ENCODE measurements at places on chromosomes 1 and 21.

DNA sequence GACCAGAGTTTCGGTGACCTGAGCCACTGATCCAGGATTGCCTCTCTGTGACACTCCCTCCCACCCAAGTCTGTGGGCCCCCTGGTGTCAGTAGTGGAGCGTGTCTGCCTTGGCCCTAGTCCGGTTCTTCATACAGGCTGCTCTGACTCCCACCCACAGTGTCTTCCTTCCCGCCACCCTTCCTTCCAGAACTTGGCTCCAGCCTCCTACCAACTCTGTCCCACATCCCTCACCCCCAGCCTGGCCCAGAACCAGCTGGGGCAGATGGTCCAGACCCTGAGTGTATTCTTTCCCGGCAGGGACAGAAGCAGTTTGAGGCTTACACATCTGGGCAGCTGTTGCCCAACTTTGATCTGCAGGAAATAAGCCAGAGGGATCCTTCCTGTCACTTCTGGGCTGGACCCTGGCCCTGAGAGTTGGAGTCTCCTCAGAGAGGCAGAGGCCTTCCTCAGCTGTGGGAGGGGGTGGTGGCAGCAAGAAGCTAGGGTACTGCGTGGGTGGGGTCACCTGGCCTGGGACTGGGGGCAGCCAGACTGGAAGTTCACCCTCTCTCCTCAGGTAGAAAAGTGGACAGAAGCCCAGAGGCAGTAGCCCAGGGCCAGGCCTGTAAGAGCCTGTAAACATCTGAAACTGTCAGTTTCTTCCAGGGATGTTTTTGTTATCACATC is 43.1 kb upstream of the EPS8L3 start:
- DNase-seq = no peak

DNA sequence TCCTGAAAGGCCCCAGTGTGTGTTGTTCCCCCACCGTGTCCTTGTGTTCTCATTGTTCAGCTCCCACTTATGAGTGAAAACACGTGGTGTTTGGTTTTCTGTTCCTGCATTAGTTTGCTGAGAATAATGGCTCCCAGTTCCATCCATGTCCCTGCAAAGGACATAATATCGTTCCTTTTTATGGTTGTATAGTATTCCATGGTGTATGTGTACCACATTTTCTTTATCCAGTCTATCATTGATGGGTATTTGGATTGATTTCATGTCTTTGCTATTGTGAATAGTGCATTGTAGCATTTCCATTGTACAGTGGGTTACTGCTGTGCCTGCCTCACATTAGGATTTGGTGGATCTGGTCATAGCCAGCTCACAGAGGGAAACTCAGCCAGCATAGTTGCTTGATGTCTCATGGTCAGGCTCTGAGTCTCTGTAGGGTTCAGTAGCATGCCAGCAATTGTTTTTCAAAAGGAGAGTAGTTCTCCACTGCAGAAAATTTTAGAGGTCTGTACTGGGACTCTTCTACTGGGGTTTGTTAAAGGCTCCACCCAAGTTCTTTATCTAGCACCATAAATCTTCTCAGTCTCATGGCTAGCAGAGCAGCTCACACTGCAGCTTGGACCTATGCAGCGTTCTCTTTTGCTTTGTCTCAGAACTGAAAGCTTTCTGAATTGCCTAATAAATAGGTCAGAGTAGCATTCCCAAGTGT is 41.0 kb downstream of the RUNX3 start:
- no peak for DNase-seq

DNA sequence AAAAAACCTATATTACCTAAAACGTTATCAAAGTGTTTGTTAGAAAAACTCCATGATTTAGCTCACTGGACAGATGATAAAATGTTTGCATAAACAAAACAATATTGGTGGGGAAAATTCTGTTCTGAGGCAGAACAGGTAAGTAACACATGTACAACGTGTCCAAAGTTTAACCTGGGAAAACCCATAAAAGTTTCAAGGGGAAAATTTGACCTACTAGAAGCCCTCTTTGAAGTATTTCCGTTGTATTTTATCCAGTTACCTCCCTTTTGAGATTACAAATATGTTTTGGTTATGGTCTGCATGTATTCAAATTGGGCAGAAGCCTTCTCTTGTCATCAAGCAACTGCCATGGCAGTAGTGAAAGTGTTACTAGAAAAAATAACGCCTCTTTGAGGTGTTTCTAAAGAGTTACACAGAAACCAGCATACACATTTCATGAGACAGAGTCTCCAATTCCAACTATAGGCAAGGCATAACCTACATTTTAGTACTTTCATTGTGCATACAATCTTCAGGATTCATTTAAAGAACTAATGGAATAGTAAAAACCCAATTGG is 58.0 kb upstream of the PDC start:
- DNase-seq = no peak

DNA sequence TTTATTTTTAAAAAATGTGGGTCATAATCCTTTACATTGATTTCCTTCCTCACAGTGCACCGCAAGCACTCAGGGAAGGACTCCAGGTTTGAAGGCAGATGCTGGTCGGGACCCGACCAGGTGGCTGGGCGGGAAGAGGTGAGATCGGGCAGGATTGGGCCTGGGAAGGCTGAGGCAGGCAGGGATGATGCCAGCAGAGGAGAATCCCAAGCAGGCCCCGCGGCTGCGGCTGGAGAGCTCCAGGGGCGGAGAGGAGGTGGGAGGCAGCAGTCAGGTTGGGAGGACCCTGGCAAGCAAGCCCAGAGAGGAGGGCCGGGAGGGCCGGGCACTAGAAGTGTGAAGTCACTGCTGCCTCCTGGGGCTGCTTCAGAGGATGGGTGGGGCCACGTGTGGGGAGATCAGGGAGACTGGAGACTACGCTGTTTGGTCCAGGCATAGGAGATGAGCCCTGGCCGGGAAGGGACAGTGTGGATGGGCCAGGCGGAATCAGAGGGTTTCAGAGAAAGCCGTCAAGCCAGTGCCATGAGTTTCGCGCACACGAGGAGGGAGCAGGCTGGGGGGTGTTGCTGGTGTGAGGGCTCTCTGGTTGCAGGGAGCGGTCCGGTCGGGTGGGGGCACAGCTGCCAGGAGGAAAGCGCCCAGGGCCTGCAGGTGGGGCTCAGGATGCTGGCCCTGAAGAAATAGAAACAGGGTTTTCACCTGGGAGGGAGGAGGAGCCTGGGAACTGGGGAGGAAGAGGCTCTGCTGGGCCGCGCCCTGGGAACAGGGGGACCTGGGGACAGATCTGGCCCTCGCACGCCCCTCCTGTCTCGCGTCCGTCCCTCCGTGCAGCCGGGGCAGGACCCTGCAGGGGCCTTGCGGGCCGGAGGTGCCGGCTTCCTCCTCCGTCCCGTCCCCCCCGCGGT is 888 bp upstream of the COL18A1 start:
- DNase-seq = peak; percentile 61

GRCh38 chr1:111542187-111542586 is 38.8 kb upstream of the ADORA3 start:
- DNase-seq = no peak
